ENCODE measurements at places on chromosomes 16 and 17. TPM values are rescaled to one million over a fixed set of nuclear protein-coding genes. Genes with fewer than 3 reads are reported as not detected.

DNA sequence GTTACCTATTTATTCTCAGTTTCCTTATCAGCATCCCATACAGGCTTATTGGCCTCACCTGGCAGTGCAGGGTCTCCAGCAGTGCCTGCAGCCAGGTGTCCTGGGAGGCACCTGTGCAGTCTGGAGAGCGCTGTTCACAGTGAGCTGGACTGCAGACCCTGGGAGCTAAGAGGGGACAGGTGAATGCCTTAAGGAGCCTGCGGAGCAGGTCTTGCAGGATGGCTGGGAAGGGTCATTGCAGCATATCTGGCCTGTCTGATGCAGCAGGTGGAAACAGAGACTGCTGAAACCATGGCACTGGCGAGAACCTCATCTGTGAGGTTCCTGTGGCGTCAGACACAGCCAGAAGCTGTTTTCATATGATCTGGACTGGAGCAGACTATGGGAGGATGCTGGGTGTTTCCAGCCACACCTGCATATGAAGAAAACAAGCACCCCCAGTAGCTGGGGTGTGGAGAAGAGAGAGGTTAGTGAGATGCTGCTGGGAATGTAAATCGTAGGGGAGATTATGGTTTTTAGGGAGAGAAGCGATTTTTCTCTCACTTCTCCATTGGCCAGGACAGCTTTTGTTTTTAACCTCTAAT lies 77.0 kb downstream of the NTN1 start:
- DNase-seq = no peak

DNA sequence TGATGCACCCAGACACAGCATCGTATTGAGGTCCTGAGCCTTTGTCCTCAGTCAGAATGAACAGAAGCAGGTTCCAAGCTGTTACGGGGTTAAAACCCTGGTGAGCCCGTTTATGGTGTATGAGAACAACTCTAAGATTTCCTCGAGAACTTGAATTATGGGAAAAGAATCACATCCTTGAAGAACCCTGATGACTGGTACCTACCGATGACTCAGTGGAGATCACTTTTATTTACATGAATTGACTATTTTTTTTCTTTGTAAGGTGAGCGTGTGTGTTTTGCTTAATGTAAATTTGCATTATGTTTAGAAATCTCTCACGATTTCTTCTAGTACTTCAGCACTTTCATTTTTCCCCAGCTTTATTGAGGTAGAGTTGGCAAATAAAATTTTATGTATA lies 3.3 kb upstream of the KRTAP4-4 start:
- DNase-seq = no peak

Gene TBC1D3
- total RNA-seq = not detected

DNA sequence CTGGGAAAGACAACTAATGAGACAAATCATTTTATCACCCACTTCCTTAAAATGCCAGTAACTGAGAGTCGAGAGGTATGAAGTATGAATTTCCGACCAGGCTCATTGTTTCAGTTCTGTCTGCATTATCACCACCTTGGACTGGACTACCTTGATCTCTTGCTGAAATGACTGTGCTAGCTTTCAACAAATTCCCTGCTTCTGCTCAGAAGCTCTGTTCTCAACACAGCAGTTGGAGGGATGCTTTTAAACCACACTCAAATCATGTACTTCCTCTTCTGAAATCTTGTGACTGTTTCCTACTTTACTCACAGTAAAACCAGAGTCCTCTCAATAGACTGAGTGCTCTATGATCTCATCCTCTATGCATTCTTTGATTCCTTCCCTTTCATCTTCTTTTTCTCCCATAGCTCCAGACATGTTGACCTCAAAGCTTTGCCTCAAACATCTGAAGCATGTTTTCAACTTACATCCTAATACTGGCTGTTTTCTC lies 195.8 kb downstream of the KCNJ2 start:
- no peak for DNase-seq

Gene INCA1
- total RNA-seq = 2.2 TPM

Gene CLEC18C
- total RNA-seq = 1.0 TPM

- no peak for DNase-seq
Measured at GRCh38 chr17:37813751-37814150, 68.9 kb upstream of the HNF1B start.

- no peak for DNase-seq
Measured at GRCh38 chr16:84104231-84104630, 12.5 kb downstream of the MBTPS1 start.

GRCh38 chr16:72821185-72821950 lies 226.6 kb downstream of the ZFHX3 start:
- DNase-seq = no peak

- no peak for DNase-seq
Measured at GRCh38 chr16:89358030-89359005, 132.0 kb downstream of the ANKRD11 start.

- DNase-seq = no peak
Measured at GRCh38 chr16:64132759-64133361, 989.0 kb downstream of the CDH11 start.

- DNase-seq = no peak
Measured at GRCh38 chr16:52532384-52532783, 14.6 kb downstream of the TOX3 start.

GRCh38 chr17:36482611-36483504 lies 3.6 kb upstream of the ZNHIT3 start:
- DNase-seq = peak; percentile 95

GRCh38 chr16:80751167-80751566 lies 53.2 kb downstream of the CDYL2 start:
- no peak for DNase-seq

Gene MYH8
- not detected for total RNA-seq

DNA sequence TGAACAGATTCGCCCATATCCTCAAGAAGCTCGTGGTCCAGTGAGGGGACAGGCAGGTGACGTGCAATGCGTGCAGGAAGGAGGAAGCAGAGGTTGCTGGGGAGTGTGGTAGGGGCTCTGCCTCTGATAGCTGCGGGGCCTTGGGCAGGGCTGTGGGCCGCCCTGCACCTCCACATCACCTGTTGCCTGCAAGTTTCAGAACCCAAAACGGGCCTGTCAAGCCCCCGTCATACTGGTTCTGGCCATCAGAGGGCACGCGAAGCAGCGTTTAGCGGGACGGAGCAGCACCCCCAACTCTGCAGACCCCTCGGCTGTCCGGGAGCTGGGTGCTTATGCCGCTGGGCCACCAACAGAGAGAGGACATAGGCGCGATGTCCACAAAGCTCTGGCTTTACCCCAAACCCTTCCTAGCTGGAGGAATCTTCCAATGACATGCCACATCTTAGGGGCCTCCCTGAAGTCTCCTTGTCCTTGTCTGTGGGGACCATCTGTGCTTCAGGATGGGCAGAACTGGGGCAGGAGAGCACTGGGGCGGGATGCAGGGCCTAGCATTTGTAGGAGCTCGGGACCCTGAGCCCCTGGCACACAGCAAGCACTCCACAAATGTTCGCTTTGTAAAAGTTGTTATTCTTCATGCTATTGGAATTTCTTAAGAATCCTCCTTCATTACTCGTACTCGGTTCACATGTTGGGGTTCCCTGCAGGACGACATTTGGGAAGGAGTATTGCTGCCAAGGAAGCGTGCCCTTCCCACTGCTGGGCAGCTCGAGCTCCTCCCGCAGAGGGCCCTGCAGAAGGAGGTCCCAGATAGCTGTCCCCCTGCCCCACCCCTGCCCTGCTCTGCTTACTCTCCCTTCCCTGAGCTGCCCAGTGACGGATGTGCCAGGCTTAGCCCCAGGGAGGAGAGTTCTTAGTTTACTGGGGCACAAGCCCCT lies 64.3 kb downstream of the CNGB1 start:
- DNase-seq = peak; percentile 23

DNA sequence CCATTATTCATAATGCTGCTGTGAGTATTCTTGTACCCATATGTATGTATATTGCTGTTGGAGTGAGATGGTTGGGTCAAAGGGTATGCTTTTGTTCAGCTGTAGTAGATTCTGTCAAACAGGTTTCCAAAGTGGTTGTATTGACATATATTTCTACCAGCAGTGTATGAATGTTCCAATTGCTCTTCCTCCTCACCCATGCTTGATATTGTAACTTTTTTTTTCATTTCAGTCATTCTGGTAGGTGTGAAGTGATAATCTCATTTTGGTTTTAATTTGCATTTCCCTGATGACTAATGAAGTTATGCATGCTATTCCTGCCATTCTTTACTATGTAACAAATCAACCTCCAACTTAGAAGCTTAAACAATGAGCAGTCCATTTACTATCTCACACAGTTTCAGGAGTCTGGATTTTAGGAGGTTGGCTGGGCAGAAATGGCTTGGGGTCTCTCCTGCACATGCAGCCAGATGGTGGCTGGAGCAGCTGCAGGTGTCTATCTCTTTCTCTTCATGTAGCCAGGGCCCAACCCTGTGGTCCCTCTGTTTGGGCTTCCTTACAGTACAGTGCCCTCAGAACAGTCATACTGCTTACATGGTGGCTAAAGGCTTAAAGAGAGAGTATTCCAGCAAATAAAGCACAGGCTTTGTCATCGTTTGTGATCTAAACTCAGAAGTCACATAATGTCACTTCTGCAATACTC lies 21.2 kb downstream of the ERAL1 start:
- no peak for DNase-seq

DNA sequence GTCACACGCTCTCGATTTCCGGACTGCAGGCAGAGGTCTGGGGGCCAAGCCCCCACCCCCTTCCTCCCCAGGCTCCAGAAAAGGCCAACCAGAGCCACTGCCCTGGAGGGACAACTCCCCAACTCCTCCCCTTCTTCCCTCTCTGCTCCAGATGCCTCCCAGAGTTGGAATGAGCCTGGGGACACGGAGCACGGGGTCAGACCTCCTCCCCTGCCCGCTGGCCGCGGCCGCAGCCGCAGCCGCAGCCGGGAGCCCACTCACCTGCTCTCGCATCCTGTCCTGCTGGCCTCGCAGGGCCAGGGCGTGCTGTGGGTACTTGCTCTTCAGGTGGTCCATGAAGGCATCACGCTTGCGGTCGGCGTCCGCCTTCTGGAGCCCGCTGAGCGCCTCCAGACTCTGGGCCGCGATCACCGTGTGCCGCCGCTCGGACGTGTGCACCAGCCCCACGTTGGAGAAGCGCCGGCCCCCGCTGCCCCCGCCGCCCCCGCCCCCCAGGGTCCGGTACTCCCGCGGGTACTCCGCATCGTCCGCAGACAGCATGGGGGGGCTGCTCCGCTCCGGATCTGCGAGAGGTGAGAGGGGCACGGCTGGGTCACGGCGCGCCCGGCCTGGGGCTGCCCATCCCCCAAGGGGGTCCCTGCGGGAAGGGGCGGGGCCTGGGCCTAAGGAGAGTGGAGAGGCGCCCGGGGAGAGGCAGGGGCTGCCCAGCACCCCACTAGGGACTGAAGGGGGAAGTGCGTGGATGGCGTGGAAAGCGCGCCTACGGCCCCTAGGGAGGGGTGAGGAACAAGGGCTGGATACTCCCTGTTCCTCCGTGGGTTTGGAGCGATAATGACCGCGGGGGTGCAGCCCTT lies 27.3 kb downstream of the SRCIN1 start:
- DNase-seq = no peak

GRCh38 chr17:39921323-39921722 lies 2.9 kb upstream of the GSDMB start:
- no peak for DNase-seq

Gene METRN
- total RNA-seq = 11.2 TPM

DNA sequence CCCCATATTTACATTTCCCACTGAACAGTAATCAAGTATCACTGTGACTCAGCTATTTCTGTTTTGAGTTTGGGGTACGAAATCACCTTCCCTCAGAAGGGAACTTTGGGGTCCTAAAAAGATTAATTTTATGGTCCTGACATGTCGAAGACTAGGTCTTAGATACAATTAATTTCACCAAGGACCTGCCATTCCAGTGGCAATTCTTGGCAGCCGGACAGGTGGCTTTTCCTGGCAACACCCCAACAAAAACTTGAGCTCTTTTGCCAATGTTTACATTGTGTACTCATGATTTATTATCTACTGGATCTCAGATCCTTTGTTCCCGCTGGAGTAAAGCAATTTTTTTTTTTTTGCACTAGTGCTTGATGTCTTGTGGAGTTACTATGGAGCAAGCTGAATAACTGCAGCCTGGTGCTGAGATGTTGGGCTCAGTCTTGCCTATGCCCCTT lies 14.4 kb downstream of the SLFN5 start:
- no peak for DNase-seq

DNA sequence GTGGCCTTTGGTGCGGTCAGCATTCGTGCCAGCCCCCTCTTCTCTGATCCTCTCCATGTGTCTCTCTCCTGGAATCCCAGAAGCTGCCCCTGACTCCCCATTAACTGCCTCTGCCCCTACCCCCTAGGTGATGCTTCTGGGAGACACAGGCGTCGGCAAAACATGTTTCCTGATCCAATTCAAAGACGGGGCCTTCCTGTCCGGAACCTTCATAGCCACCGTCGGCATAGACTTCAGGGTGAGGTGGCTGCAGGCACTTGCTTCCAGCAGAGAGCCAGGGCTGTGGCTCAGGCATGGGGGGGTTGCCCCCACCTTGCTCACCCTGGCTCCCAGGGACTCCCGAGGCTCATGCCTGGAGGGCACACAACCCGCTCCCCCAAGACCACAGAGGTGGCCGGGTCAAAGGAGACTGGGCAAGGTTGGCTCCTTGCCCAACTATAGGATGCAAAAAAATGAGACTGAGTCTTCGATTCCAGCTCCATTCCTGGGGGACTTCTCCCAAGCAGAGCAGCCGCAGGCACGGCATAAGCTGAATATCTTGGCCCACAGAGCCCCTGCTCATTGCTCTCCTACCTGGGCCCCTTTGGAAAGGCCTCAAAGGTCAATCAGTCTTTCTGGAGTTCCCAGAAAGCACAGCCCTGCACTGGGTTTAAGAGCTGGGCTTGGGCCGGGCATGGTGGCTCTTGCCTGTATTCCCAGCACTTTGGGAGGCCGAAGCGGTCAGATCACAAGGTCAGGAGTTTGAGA lies 3.8 kb downstream of the RAB37 start:
- no peak for DNase-seq

- DNase-seq = no peak
Measured at GRCh38 chr16:83308414-83308813, 499.4 kb upstream of the HSBP1 start.

Gene PLLP
- total RNA-seq = 3.3 TPM

Gene CYB561
- total RNA-seq = 57.3 TPM

Gene MARVELD3
- total RNA-seq = 3.9 TPM

Gene FAM171A2
- total RNA-seq = 53.7 TPM

Gene SEZ6L2
- 34.2 TPM for total RNA-seq

Gene SOCS7
- 13.8 TPM for total RNA-seq

Gene TK1
- total RNA-seq = 23.8 TPM

Gene LRRC3C
- not detected for total RNA-seq

Measured in endothelial cell (in vitro differentiated cells).